ENCODE measurements at places on chromosomes 6 and 20. TPM values are rescaled to one million over a fixed set of nuclear protein-coding genes. Genes with fewer than 3 reads are reported as not detected.
A peak's percentile ranks its signal among the peaks of the same experiment; 100 is the strongest.

SULF2 gene
- polyA plus RNA-seq: 67.5 TPM

OGFRL1 gene
- polyA plus RNA-seq: 23.1 TPM

ADAM33 gene
- 11.3 TPM for polyA plus RNA-seq

NOX3 gene
- polyA plus RNA-seq: 1.8 TPM

ACTL10 gene
- 0.71 TPM for polyA plus RNA-seq

FHL5 gene
- polyA plus RNA-seq: 0.13 TPM

RSPH4A gene
- 3.1 TPM for polyA plus RNA-seq

DNA sequence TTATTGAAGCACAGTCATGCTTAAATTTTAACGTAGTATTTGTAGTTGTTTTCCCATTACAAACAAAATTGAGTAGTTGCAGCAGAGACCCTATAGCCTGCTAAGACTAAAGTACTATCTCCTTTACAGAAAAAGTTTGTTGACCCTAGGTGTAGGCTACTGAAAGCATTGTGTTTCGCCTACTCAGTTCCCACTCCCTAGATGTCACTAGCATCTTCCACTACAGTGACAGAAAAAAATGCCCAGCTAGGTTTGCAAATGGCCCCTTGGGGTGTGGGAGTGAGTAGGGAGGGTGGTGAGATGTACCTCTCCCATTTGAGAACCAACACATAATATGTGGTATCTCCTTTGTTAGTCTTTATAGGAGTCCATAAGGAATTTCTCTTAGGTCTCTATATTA is 34.5 kb downstream of the UBR2 start:
- no peak for DNase-seq

DNA sequence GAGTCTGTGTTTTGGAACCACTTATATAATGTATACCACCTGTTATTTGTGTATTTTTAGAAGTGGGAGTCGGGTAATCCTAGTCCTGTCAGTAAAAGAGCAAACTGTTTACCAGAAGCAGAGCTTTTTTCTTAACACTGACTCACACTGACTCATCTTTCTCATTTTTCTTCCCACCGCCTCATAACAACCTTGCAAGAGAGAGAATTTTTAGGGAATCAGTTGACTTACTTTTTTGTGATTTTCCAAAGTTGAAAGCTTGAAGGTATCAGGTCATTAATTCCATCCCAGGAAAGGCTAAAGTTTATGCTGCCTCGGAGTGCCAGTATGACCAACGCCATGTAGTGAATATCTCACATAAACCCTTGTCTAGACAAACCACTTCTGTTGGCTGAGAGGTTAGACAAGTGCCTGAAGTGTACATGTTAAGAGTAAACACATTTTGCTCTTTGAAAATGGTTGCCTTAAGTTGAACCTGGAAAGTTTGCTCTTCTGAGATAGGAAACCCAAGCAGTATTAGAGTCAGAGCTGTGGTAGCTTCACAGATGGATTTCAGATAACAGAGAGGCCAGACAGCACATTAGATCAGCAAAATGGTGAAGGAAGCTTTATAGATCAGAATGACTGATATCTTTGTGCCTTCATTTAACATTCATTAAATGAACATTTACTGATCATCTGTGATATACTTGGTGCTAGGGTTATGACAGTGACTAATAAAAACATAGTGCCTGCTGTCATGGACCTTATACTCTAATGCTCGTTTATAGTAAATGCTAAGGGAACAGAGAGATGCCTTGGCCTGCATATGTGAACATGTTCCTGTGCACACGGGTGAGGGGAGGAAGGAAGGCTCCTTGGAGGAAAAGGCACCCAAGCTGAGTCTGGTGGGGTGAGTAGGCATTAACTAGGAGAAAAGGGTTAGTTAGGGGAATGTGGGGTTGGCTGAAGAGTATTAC is 29.1 kb upstream of the PKIG start:
- no peak for DNase-seq

GRCh38 chr6:108652375-108652774 is 91.7 kb downstream of the FOXO3 start:
- DNase-seq: no peak

DNA sequence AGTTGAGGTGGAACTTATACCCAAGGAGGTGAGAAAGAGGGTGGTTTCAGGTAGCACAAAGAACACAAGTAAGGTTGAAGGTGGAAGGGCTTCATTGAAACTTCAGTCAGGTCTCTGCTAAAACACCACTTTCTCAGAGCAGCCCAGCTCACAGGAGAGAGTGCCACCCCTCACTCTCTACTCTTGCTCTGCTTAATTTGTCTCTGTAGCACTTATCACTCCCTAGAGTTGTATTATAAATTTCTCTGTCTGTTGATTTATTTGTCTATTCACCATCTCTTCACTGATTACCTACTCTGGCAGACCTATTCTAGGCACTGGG is 353.8 kb upstream of the CNR1 start:
- DNase-seq: no peak

GRCh38 chr6:164066766-164067165 is 652.2 kb downstream of the QKI start:
- DNase-seq: no peak

GRCh38 chr6:113597231-113597583 is 259.9 kb upstream of the MARCKS start:
- DNase-seq: no peak

DNA sequence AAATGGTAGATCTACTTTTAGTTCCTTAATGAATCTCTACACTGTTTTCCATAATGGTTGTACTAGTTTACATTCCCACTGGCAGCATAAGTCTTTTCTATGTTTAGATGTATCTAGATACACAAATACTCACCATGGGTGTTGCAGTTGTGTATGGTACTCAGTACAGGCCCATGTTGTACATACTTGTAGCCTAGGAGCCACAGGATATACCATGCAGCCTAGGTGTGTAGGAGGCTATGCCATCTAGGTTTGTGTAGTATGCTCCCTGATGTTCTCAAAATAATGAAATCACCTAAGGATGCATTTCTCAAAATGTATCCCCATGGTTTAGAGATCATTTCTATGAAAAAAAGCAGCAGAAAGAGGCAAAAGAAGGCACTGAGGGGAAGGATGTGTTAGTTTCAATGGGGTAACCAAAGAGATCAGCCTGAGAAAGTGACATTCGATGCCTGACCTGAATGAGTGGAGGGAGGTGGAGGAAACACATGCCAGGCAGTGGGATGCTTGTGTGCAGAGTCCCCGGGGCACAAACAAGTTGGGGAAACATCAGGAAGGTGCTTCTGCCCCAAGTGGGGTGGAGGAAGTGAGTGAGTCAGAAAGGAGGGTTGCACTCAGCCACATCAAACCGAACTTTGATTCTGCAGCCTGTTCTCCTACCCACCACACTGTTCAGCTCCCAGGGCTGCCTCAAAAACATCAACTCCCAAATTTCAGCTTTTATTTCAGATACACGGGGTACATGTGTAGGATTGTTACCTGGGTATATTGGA is 191.2 kb downstream of the ZNF217 start:
- DNase-seq: no peak

GRCh38 chr6:113907102-113907815 is 50.1 kb downstream of the MARCKS start:
- no peak for DNase-seq

GRCh38 chr20:33791959-33792597 is 19.1 kb upstream of the CHMP4B start:
- DNase-seq: no peak

DNA sequence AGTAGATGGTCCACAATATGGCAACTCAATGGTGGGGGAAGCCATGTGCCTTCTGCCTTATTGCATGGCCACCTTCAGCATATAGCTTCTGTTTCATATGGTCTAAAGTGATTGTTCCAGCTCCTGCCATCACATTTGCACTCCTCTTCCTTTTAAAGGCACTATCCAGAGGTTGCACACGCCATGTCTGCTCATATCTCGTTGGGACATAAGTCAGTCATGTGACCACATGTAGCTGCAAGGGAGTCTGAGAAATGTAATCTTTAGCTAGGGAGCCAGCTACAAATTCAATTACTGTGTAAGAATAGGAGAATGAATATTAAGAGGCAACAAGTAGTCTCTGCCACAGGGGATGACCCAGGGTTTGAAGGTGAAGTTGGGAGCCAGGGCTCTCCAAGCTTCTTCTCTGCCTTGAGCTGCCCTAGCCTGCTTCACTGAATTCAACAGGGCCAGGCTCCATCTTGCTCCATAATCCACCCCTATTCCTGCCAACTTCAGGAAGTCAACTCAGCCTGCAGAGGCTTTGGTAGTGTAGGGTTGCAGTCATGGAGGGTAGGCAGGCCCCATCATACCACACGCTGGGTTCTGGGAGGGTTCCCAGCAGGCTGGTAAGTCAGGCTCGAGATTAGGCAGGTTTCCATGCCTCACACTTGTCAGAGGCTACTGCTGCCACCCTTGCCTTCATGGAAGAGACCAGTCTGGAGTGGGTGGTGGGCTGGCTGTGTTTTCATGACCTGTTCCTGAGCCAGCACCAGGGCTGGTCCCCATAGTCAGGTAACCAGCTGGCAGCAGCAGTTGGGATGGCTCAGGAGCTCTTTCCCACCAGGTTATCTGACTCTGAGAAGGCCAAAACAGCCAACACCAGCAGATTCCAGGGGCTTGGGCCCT is 56.7 kb upstream of the SAYSD1 start:
- no peak for DNase-seq

- peak; percentile 8 for DNase-seq
These were observed 33.6 kb downstream of the CDK19 start for GRCh38 chr6:110781522-110782214.

- DNase-seq: no peak
These were observed 12.2 kb upstream of the C6orf118 start for GRCh38 chr6:165321555-165322145.

- no peak for DNase-seq
These were observed 18.9 kb downstream of the GSTA4 start for GRCh38 chr6:52976149-52976548.

DNA sequence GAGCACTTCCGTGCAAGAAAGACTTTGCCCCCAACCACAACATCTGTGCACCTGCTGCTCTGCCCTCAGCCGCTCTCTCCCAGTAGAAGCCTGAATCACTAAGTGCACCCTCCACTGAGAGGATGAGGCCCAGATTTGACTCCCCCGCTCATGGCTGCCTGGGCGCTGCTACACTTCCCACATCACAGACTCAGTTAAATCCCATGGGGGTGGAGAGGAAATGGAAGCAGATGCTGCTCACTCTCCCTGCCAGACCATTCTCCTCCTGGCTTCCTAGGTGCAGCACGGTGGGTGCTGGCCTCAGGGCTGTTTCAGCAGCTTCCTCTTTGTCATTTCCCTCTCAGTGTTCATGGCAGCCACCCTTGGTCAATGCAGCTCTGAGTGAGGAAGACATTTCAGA is 4.8 kb downstream of the CST5 start:
- no peak for DNase-seq

- no peak for DNase-seq
These were observed 27.8 kb downstream of the FYN start for GRCh38 chr6:111845441-111845871.

DNA sequence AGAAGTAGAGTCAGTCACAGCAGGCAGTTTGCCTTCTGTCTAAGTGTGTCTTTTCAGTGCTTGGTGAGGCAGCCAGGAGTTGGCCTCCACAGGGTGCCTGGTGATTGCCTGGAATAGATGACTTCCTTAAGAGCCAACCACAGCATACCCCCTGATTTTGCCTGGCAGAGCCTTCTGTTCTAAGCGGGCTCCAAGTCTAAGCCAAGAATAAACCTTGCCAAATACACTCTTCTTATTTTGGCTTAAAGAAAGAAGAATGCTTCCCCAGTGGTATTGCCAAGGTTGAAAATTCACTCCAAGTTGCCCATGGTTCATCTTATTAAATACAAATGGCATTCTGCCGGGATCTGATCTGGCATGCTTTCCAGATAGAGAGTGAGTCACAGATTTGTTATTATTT is 1424.8 kb upstream of the EYS start:
- no peak for DNase-seq

DNA sequence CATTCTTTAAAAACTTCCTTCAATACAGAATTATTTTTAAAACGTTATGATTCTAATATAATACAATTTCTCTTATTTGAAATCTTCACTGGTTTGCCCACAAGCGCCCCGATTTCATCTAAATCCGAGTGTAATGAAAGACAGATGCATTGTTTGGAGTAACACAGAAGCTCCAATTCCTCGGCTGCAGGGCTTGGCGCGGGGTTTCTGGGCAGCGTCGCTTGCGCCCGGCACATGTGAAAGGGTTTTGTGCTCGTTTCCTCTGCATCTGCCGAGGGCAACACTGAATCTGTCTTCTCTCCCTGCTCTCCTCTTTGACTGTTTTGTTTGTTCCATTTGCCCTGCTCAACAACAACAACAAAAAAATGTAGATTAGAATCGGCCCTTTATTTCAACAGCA is 248.6 kb upstream of the QKI start:
- DNase-seq: no peak

GRCh38 chr6:125753218-125753936 is 3.9 kb downstream of the HEY2 start:
- no peak for DNase-seq

GRCh38 chr6:36373368-36374019 is 14.0 kb downstream of the ETV7 start:
- DNase-seq: no peak

DNA sequence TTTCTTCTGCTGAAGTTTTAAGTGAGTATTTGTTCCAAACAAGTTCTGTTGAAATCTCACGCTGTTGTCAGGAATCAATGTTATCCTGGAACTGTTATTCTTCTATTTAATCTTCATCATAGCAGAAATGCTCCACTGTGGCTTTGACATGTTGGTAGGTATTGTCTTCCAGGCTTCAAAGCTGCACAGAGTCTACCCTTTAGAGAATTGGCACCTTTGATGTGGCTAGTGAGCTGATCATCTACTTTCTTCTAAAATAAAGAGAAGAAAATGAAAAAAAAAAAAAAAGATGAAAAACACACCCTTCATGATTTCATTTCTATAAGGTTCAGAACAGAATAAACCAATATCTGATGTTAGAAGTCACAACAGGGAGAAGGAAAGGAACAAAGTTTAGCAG is 5.8 kb upstream of the ZSCAN23 start:
- no peak for DNase-seq

DNA sequence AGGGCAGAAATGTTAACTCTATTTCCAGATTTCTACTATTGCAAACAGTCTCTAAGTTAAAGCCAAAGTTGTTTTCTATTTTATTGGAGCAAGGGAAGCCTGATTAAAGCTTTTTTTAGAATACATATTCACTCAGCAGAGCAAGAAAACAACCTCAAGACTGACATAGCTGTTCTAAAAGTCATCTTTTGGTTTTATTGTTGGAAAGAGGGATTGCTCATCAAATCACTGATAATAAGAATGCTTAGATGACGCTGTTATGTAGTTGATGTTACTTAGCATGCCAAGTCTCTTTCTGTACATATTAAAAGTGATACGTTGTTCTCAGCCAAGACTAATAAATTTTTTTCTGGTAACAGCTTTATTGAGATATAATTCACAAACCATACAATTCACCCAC is 172.6 kb upstream of the LAMA2 start:
- DNase-seq: no peak

DNA sequence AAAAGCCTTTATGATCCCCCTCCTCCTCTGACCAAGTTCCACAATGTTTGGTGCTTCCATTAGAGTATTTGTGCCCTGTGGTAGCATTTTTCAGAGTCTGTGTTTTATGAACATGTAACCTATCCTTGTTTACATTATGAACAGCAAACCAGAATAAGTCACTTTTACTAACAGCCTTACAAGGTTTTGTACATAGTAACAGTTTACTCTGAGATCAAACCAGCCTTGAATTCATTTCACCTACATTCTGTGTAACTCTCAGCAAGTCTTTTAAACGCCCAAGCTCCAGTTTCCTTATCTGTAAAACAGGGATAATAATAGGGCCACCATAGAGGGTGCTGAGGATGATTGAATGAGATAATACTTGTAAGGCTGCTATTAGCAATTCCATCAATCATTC is 175.0 kb downstream of the PHACTR1 start:
- no peak for DNase-seq
